ENCODE measurements at places on chromosomes 7 and 10.
A peak's percentile ranks its signal among the peaks of the same experiment; 100 is the strongest.

GRCh38 chr7:133431134-133431724 is 178.4 kb downstream of the EXOC4 start:
- no peak for DNase-seq

DNA sequence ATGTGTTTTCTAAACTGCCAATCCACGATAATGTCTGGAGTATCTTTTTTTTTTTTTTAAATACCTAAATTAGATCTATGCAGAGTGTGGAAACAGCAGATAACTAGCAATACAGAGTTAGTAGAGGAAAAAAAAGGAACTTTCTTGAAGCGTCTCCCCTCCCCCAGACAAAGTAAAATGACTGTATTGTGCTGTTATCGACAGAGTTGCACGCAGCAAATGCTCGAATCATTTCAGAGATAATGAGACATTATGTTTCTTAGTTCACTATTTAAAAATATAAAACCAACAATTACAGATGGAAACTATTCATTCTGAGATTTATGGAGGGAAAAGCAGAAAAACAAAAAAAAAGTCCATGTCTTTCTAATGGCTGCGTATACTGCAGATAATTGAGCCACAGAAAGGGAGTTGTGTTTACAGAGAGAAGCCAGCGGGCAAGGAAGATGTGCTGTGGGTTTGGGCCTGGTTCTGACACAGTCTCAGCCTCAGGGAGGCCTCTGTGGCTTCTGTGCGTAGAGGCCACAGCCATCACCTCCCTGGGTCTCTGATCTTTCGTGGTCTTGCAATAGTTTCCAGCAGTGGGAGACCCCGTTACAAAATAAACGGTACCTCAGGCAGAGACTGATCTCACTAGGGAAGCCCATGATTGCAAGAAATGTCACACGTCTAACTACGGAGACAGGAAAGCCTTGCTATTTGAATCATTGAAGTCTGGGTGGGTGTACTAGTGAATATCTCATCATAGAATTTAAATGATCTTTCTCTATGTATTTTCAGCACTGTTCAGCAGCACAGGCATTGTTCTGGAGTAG is 19.1 kb upstream of the KLF6 start:
- DNase-seq, result peak; percentile 82

DNA sequence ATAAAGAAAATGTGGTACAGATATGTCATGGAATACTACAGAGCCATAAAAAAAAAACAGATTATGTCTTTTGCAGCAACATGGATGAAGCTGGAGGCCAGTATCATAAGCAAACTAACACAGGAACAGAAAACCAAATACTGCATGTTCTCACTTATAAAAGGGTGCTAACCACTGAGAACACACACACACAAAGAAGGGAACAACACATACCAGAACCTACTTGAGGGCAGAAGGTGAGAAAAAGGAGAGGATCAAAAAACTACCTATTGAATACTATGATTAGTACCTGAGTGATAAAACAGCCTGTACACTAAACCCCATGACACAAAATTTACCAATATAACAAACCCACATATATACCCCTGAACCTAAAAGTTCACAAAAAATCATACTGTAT is 144.6 kb downstream of the TPK1 start:
- DNase-seq, result no peak

GRCh38 chr10:1561731-1562337 is 175.5 kb downstream of the ADARB2 start:
- no peak for DNase-seq

DNA sequence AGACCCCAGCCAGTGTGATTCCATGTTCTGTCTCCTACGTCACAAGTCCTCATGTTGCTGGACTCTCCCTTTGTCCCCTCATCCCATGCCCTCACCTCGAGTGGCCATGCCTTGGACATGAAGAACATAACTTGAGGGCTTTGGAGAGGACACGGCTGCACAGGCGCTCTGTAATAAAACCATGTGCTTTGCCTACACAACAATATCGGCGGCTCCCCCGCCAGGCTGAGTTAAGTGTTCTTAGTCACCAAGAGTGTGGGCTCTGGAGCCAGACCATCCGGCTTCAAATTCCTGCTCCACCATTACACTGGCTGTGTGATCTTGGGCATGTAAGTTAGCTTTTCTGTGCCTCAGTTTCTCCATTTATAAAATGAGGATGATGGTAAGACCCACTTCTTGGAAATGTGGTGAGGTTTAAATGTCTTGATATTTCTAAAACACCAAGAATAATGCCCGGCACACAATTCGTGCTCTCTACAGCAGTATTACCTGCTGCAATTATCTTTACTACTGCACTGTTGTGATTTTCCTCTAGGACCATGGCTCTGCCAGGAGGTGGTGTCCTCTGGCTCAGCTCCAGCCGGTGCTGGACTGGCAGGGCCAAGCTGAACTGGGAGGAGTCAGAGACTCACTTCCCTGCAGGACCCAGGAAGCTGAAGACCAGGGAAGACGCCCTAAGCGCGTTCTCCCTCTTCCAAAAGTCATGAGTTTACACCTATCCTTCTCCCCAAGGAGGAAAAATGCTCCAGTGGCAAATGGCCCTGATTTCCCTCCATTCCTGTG is 15.7 kb downstream of the SLIT1 start:
- no peak for DNase-seq

DNA sequence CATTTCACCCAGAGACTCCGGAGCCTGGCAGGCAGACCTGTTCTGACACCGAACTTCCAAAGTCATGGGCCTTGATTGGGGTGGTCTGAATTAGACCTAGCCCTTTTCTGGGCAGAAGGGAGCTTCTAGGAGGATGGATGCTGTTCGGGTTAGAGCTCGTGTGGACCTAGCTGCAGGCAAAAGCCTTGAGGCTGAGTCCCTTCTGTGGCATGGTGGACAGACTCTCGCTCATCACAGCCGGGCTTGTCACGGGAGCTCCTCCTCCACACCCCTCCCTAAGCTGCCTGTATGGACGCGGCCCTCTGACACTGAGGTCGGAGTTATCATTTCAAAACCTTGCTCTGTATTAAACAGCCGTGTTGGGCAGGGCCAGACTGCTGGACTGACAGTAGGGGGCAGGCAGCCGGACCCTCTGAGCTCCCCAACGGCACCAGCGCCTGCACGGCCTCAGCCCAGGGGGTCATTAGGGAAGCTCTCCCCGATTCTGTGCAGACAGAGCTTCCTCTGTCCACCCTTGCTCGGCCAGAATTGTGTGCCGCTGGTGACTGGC is 2.2 kb downstream of the IRF5 start:
- no peak for DNase-seq

DNA sequence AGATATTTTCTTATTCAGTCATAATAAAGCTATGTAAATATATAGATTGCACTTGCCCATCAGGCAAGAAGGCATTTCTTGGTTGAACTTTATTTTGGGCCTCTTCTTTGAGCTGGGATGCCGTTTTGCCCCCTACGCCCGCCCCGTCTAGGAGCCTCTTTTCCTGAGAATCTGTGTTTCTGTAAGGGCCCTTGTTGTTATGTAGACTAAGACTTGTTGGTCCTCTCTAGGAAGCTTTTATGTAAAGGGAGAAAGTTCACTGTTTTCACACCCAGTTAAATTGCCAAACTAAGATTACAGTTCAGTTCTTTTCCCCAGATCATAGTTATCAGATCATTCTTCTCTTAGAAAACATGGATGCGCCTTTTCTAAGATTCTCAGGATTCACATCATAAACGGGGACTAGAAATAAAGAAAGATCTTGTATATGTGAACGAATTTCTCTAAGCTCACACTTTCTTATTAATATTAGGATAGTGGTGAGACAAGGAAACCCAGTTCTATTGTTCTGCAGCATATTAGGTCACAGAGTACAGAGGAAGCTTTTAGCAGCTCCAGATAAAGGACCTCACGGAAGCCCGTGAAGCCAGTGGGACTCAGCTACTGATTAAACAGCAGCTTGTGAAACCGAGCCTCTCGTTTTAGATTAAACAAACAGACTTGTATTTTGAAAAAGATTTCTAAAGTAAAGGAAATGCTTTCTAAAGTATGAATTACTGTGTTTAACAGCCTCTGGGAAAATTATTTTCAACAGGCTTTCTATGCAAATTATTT is 3.8 kb downstream of the LMTK2 start:
- DNase-seq, result no peak

DNA sequence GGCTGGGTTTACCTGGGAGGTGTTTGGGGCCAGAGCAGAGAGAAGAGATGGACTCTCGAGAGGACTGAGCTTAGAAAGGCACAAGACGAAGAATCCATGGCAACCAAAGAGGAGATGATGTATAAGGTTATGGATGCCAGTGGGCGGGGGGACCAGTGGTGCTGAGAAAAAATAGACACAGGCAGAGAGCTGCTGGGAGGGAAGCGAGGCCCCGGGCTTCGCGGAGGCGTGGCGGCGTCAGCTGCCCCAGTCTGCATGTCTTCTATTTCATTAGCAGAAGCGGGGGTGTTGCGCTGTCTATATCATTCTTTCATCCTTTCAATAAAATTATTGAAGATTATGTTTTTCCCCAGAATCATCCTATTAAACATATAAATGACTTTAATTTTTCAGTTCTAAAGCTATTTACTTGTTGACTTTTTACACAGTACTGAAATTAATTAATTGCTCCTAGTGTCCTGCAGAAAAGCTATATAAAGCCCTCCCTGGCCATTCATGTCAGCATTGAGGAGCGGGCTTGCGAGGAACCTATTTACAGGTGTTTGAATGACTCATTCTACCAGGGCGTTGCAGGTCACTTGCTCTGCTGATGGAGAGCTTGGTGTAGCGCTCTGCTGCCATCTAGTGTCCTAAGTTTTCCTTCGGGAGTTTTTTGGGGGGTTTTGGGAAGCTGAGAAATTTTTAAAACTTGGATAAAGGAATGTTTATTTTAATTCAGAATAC is 42.9 kb upstream of the BHLHA15 start:
- peak; percentile 49 for DNase-seq

GRCh38 chr7:36131026-36131425 is 22.0 kb upstream of the EEPD1 start:
- DNase-seq, result no peak

DNA sequence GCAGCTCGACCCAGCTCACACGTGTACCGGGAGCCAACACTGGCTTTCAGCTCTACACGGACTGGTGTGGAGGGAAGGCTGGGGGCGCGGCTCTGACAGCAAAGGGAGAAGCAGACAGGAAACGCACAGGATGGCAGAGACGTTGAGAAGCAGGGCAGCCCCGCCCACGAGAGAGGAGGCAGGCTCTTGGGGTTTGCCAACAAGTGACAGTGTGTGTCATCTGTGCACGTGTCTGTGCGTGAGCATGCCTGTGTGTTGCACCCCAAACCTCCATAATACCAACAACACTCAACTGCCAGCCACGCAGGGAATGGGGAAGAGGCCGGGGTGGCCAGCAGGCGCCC is 64.4 kb upstream of the PDGFA start:
- peak; percentile 89 for DNase-seq

- DNase-seq, result no peak
Measured at GRCh38 chr7:108643136-108643535, 73.5 kb downstream of the DNAJB9 start.

- DNase-seq, result no peak
Measured at GRCh38 chr7:129108581-129108980, 35.9 kb upstream of the TSPAN33 start.

GRCh38 chr7:96089511-96089910 is 232.4 kb downstream of the SLC25A13 start:
- DNase-seq, result no peak

- DNase-seq, result no peak
Measured at GRCh38 chr7:36048141-36048901, 104.7 kb upstream of the EEPD1 start.

DNA sequence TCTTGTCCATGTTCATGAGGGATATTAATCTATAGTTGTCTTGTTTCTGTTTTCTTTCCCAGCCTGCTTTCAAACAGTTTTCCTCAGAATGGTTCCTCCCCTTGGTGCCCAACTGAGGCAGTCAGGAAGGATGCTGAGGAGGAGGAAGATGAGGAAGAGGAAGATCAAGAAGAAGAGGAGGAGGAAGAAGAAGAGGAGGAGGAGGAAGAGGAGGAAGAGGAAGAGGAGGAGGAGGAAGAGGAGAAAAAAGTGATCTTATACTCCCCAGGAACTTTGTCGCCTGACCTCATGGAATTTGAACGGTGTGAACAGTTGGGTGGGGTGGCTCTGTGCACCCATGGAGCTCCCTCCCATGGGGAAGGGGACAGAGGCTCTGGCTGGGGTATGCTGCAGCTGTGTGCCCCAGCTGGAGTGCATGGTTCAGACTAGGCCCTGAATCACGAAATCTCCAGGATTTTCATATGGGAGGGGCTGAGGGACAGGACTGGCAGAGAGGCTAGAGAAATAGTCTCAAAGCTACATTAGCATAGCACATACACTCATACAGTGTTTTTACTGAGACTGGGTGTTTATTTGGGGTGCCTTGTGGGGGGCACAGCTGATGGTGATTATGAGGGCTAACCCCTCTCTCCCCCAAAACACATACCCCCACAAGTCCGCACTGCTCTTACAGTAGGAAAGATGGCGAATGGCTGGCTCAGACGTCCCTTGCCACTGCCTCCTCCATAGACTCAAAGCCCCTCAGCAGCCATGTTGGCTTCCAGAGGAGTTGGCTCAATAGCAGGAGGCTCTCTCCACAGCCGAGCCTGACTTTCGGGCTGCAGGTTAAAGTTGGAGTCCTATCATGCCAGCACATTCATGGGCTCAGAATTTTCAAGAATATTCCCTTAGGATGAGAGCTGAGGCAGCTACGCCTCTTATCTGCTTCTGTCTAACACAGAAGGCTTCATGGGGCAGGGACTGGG is 11.9 kb downstream of the STRA8 start:
- no peak for DNase-seq

- DNase-seq, result no peak
Measured at GRCh38 chr10:1205450-1206030, 149.4 kb downstream of the WDR37 start.

DNA sequence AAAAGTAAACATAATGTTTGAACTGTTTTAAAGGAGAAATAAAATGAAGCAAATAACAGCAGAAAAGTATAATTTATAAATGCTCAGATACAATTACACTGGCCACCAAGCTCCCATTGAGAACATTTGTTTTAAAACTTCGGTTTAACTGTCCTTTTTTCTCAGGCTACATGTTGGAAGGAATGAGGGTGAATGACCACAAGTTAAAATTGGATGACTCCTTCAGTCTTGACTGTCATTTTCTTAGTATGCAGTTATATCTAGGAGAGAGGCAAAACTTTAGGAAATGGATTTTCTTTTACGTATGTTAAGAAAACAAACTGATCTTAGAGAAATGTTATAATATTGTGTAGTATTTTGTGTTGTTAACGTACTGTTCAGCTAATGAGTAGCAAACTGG is 5.0 kb downstream of the TRIM24 start:
- no peak for DNase-seq

GRCh38 chr7:120553491-120553890 is 280.5 kb downstream of the KCND2 start:
- no peak for DNase-seq

- DNase-seq, result no peak
Measured at GRCh38 chr10:95485056-95485844, 75.9 kb downstream of the SORBS1 start.

GRCh38 chr10:19908991-19909696 is 92.9 kb downstream of the PLXDC2 start:
- no peak for DNase-seq

- DNase-seq, result no peak
Measured at GRCh38 chr7:107045195-107045960, 873 bp downstream of the PRKAR2B start.

DNA sequence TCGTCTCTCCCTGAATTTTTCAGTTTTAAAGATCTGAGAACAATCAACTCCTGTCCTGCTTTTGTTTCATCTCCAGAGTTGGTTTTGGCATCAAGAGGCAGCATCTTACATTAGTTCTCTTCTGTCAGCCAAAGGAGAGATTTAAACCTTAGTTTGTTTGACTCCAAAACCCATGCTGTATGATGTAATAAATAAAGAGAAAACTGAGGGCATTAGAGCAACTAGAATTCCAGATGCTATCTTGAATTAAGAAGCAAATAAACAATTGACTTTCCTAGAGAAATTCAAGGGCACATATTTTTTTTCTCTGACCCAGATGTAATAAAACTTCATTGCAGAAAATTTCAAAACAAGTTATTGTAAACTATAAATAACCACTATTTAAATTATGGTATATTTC is 54.4 kb downstream of the INHBA start:
- DNase-seq, result no peak
